ENCODE measurements at places on chromosomes 4 and X.

GRCh38 chr4:119315036-119315435, 6.9 kb downstream of the FABP2 start:
- DNase-seq, result no peak

- DNase-seq, result no peak
Measured at GRCh38 chr4:134812611-134813010, 611.0 kb upstream of the PABPC4L start.

GRCh38 chrX:37608156-37608555, 36.7 kb downstream of the LANCL3 start:
- DNase-seq, result no peak

DNA sequence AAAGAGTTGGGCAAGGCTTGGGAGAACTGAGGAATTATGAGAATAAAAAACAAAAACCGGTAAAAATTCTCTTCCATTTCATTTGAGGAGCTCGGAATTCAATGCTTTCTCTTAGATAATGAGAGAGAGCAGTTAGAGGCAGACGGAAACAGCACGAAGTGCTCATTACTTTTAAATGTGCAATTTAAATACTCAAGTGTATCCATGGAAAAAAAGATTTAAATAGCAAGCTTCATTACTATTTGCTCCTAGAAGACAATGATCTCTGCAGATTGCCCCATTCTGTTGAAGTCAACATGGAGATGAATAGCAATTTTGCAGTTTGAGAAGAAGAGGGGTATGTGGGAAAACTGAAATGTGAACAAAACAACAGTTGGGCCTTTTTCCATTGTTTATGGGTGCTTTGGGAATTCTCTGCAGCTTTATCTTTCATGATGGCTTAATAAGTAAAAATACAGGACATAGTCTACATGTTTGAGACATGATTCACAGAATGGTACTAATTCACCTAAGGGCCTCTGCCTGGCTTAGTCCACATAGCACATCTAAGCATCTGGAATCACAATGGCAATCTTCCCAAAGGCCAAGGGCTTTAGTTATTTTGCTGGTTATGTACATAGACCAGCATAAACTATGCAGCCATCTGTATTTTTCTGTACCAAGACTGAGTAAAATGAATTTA, 512.7 kb upstream of the FAT1 start:
- DNase-seq, result no peak

- DNase-seq, result no peak
Measured at GRCh38 chr4:32884198-32884597, 2164.0 kb downstream of the PCDH7 start.

GRCh38 chr4:39526765-39527295, 409 bp downstream of the UGDH start:
- no peak for DNase-seq

GRCh38 chr4:105966051-105966450, 70.8 kb downstream of the NPNT start:
- no peak for DNase-seq

GRCh38 chr4:159027535-159027934, 75.3 kb upstream of the RAPGEF2 start:
- DNase-seq, result no peak

GRCh38 chr4:101348367-101348827, 1.1 kb upstream of the PPP3CA start:
- no peak for DNase-seq

- no peak for DNase-seq
Measured at GRCh38 chr4:52822583-52822971, 39.5 kb upstream of the RASL11B start.

DNA sequence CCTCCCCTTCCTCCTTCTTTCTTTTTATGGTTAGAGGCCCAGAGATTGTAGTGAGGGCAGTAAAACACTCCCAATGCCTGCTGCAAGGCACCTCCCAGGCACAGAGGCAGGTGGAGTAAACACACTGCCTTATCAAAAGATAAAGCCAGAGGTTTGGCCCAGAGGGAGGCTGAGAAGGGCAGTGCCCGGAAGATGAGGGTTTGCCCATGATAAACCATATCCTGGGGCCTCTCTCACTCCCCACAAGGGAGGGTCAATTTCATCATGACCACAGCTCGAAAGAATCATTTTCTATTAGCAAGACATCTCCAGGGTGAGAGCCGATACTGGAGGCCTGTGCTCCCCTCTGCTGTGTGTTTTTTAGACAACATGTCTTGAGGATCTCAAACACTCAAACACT, 98.5 kb upstream of the FAM9C start:
- DNase-seq, result no peak

DNA sequence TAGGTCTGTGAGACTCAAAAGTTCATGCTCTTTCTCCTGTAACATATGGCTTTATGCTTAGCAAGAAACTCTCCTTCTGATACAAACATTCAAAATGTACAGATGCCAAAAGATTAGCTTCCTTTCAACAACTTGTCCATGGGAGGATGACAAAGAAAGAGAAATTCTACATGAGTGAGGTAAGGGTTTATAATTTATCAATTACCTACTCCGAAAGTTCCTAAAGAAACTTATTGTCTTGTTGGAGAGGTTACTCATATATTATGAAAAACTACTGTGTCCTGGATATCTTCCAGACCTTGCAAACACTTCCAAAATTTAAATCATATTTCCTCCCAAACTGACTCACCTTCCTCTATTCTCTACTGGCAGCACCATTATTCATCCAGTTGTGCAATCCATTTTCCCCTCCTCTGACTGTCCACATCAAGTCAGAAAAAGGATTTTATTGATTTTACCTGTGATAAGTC, 65.1 kb downstream of the ENPEP start:
- no peak for DNase-seq

GRCh38 chr4:148292686-148293085, 149.5 kb downstream of the NR3C2 start:
- no peak for DNase-seq

DNA sequence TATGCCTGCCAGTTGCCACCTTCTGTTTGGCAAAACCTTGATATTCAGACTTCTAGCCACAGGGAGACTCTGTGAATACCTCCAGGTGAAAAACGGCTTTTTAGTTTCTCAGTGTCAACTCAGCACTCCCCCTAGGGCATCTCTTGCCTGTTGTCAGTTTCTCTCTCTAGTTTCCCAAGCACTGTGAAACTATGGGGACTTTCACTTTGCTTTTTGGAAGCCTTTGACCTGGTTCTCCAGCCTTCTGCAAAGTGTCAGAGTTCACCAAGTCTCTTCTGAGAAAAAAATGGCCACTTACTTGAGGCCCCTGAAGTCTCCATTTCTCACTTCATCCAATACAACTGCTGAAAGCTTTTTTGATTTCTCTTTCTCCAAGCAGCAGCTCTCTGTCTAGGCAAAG, 521.5 kb downstream of the INPP4B start:
- no peak for DNase-seq

DNA sequence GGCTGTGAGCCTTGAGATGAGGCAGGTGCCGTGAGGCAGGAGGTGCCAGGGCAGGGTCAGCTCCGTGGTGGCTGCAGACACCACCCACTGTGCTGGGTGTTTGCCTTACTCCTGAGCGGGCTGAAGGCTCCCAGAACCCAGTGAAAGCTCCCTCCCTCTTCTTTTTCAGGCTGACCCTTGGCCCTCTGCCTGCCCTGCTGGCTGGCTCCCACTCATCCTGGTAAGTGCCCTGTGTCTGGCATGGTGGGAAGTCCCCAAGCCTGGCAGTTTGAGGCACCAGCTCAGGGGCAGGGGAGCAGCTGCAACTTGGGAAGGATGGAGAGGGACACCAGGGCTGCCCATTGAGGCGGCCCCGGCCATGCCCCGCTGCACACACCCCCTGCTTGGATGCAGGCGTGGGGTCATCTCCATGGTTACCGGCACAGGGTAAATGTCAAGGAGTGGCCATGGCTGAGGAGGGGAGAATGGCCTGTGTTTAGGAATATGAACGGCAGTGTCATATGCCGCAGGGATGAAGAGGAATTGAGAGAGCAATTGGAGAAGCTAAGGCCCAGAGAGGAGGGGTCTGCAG, 16.8 kb downstream of the SH3BP2 start:
- DNase-seq, result no peak

DNA sequence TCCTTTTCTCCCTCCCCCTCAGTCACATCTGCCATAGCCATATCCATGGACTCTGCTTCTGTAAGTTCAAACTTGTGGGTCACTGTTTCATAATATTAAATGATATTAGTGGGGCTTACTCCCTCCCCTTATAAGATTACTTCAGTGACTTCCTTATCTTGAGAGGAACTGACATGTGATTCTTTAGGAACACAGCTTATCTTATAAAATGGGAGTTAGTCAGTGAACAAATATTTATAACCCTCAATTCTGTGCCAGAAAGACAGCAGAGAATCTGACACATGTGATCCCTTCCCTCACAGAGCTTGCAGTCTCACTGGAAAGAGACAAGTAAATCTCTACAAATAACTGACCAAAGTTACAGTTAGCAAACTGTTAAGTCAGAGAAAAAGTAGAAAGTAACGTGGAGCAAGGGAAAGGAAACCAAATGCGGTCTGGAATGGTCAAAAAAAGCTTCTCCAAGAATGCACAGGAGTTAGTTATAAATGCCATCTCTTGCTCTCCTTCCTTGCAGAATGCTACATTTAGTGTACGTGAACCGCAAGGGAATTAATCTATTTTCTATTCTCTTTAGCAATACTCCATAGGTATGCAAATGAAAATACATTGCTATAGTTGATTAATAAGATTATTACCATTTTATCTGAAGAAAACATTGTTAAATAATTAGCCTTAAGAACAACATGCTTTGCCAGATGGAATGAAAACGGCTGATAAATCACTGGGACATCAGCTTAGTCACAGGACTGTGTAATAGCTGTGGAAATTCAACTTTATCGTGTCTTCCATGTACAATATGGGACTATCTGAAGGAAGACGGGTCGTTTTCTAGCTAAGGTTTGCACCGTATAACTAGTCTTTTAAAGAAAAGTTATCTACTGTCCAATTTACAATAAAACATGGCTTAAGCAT, 29.0 kb downstream of the SGMS2 start:
- DNase-seq, result no peak

- DNase-seq, result no peak
Measured at GRCh38 chr4:125266901-125267604, 47.7 kb upstream of the FAT4 start.

DNA sequence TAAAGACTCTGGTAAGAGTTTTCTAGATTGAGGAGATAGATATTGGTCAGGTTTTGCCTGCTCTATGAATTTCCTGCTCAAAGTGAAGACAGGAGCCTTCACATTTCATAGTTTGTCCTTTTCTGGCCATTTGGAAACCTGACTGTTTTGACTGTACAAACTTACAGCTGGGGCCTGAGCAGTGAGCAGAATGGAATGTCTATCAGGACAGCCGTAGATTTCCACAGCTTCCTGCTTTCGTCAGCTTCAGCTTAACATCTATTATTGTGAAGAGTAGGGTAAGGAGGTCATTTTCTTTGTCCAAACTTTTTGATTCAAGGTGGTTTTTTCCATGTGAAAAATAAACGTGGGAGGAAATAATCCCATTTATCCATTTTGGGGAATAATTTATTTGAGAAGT, 124.3 kb upstream of the DIPK2B start:
- no peak for DNase-seq

- no peak for DNase-seq
Measured at GRCh38 chrX:11478026-11478425, 184.8 kb downstream of the AMELX start.

DNA sequence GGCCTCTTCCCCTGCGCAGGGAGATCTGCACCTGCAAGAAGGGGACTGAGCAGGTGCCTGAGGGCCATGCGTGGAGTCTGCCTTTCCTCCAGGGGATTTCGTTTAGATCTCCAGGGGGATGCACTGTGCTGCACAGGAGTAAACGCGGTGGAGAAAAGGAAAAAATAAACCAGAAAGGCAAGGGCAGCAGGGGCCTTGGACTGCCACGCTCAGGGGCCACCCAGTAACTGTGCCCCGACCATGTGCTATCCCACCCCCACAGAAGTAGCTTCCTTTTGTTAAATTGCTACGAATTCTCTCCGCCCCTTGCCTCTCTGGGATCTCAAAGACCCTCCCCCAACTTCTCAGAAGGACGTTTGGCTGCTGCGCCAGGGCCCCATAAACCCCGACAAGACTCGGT, 17.2 kb upstream of the HMX1 start:
- DNase-seq, result no peak

DNA sequence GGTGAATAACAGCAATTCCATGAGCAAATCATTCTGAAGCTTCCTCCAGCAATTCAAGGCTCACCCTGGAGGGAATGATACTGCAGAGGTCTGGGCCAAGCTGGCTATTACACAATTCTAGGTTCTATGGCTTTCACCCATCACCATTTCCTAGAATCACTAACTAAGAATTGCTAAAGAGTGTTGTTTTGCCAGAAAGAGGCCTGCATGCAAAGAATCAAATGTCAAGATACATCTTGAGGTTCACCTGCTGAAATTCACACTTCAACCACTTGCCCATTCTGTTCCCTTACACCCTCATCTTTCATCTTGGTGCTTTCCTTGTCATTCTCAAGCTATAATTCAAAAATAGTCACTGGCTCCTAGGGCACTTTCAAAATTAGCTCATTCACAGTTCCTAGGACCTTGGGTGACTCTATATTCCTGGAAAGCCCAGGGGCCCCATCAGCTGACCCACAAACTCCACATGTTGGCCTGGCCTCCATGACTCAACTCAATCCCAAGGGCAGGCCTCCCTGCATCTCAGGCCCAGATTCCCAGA, 7.0 kb downstream of the APBB2 start:
- DNase-seq, result no peak

DNA sequence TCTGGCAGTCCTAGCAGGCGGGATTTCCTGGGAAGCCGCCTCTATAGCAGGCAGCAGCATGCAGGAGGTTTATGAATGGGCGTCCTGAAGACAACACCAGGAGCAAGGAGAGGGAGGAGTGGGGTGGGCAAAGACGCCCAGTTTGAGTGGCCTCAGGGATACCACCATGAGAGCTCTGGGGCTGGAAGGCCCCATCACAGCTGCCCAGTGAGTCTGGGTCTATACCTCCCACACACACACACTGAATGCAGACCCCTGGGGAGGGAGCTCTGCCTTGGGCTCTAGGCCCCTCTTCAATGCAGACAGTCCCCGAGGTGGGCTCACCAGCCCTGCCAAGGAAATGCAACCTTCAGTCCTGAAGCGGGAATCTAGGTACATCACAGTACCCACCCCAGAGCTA, 98.6 kb downstream of the AFAP1 start:
- no peak for DNase-seq

- no peak for DNase-seq
Measured at GRCh38 chr4:41061482-41062185, 152.7 kb downstream of the APBB2 start.

GRCh38 chrX:108224727-108225621, 133.4 kb downstream of the ATG4A start:
- DNase-seq, result no peak

- DNase-seq, result no peak
Measured at GRCh38 chr4:138669479-138670315, 345.9 kb upstream of the NOCT start.

DNA sequence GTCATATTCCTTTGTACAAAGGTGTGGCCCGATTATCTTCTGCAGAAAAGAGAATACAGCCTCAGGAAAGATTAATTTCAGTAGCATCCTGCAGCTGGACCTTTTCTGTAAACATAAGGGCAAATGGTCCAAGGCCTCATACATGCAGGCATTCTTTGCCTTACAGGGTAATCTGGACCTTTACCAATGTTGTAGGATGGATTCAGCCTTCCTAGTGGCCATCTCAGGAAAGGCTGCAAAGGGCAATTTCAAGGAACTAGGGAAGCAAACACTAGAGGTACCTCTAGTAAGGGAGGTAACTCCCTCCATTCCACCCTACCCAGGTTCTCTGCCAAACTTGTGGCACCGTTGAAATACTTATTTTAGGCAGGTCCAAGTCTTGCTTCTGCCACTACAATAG, 43.0 kb downstream of the UGT2B28 start:
- no peak for DNase-seq

GRCh38 chr4:94995684-94996394, 238.1 kb downstream of the BMPR1B start:
- DNase-seq, result no peak

- no peak for DNase-seq
Measured at GRCh38 chr4:79043138-79043537, 103.9 kb upstream of the PAQR3 start.

Data from liver (tissue), 10 donors.